ENCODE measurements at places on chromosomes 6 and 20. TPM values are rescaled to one million over a fixed set of nuclear protein-coding genes. Genes with fewer than 3 reads are reported as not detected.

DNA sequence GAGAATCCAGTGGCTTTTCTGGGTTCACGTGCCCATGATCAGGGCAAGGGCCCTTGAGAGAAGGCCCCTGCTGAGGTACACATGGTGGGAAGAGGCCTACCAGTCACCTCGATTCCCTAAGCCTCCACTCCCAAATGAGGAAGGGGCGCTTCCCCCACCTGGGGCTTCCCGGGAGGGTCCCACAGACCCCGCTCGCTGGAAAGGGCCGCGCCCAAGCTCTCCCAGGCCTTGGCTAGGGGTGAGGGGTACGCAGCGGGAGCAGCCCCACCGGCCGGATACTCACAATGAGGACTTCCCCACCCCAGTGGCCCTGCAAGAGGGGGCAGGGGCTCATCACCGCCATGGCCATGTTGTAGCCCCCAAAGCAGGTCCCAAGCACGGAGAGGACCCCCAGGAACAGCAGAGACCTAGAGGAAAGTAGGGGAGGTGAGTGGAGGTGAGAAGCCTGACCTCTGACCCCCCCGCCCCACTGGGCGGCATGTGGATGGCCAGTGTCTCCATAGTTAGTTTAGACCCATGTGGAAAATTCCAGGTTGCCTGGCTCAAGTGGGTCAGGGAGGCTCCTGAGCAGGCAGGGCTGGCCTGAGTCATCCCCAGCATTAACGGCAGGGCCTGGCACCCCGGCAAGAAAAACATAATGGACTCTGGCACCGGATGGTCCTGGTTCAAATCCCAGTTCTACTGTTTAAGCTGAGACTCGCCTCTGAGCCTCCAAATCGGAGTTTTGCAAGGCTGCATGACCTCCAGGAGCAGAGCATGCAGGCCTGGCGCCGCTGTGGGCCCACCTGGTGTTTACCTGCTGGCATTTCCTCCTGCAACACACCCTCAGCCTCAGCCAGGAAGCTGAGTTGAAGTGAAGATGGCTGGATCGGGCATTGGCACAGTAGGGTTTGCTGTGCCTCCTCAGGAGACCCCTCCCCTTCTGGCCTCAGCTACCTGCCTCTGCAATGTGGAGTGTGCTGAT lies 6.6 kb downstream of the SLC52A3 start:
- DNase-seq = no peak

- peak; percentile 35 for DNase-seq
Observed at GRCh38 chr6:45445749-45446549, 68.2 kb upstream of the SUPT3H start.

GRCh38 chr20:61798632-61799031 lies 267.0 kb downstream of the TAF4 start:
- DNase-seq = no peak

Gene PSMB9
- 34.4 TPM for total RNA-seq

Gene LY86
- not detected for total RNA-seq

Gene GHRH
- total RNA-seq = not detected
